T-helper 2 cell treated with Interferon-gamma antibody and Interleukin-4, amounts not matched to agents 100 ng/mL and 5 ng/mL, for 36 hours (primary cell): ENCODE measurements at places on chromosomes 3 and 15. TPM values are rescaled to one million over a fixed set of nuclear protein-coding genes. Genes with fewer than 3 reads are reported as not detected.

Gene DPPA2
- total RNA-seq, result not detected in 2 replicates

Gene PLA2G4D
- total RNA-seq, result not detected in 2 replicates

Gene GUCA1C
- total RNA-seq, result not detected in 2 replicates

Gene GTF2E1
- total RNA-seq, result 27.0 and 27.2 TPM in 2 replicates

Gene ITGA11
- total RNA-seq, result 0.64 and 1.0 TPM in 2 replicates

Gene TTC23
- total RNA-seq, result 2.3 and 2.7 TPM in 2 replicates

Gene EPHA3
- not detected in 2 replicates for total RNA-seq
